ENCODE measurements at places on chromosomes 2 and 18.

- DNase-seq: no peak
These were observed 227.9 kb upstream of the COPS8 start for GRCh38 chr2:236857781-236858180.

GRCh38 chr2:28465148-28465885 is 30.5 kb upstream of the PLB1 start:
- no peak for DNase-seq

DNA sequence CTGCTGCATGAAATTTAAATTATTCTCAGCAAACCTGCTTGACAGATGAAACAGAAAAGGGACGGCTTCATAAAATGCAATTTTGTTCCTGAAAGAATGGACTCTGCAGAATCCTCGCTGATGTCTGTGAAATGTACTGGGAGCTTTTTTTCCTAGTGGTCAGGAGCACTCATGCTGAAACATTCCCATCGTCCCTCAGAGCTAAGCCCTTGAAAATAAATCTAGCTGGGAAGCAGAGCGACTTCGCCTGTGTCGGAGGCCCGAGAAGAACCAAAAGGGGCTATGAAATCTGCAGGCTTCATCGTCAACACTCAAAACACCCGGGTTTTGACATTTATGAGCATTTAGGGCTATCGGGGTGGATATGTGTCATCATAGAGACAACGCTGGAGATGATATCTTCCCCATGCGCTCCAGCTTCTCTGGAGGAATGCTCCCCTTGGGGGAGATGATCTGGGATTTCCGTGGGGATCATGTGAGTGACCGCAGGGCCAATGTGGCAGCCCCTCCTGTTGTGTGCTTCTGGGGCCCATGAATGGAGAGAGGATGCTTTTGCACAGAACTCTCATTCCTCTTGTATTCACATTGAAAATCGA is 182.3 kb downstream of the KLHL29 start:
- no peak for DNase-seq

DNA sequence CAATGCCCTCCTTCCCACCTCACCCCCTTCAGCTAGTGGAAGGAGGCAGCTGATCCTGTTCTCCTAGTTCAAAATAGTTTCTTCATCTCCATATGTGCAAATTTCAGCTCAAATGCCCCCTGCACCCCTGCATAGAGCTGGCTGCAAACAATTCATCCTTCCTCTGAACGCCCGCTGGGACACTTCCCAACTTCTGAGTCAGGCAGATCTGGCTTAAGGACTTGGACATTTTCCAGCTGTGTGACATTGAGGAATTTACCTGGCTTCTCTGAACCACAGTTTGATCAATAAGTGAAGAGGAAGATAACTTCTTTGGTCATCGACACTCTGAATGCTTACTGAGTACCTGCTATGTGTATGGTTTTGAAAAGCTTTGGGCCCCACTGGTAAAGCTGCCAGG is 23.5 kb downstream of the PTGR3 start:
- DNase-seq: no peak

DNA sequence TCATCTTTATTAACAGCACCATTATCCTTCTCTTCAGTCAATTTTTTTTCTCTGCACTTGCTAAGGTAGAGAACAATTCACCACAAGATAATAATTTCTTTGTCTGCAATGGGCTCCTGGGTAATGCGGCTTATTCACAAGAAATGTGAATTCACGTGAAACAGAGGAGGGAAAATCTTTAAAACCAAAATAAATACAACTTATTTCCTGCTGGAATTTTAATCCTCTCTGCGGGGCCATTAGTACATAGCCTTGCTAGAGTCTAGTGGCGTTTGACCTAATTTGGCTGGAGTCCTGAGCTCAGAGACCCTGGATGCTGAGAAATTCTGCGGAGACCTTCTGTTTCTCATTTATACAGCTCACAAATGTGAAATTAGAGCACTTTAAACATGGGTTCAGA is 319.3 kb upstream of the MMADHC start:
- no peak for DNase-seq

- no peak for DNase-seq
These were observed 409.0 kb upstream of the POU3F3 start for GRCh38 chr2:104444889-104445288.

- DNase-seq: no peak
These were observed 27.0 kb upstream of the LPIN1 start for GRCh38 chr2:11719230-11719977.

DNA sequence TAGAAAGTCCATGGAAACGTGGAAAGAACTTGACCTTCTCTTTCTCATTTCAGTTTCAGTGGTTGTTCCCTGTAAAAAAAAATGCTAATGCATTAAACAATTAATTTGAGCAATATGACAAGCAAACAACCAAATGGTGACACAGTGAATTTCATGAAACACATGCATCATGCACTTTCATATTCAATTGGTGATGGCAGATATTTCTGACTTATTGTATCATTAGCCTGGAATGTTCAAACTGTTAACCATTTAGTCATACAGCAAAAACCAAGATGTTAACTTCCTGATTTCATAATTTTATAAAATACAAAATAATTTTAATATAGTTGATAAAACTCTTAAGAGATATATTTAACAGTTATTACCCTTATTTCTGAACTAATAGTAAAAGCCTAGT is 85.5 kb downstream of the SCN1A start:
- DNase-seq: no peak

All from stimulated activated CD8-positive, alpha-beta memory T cell treated with anti-CD3 and anti-CD28 coated beads, Interleukin-4, amount 100 ng/mL, for 24 hours (primary cell).